ENCODE measurements at places on chromosomes 6 and 20.

GRCh38 chr6:160330619-160331018 is 17.6 kb upstream of the SLC22A3 start:
- DNase-seq: no peak

DNA sequence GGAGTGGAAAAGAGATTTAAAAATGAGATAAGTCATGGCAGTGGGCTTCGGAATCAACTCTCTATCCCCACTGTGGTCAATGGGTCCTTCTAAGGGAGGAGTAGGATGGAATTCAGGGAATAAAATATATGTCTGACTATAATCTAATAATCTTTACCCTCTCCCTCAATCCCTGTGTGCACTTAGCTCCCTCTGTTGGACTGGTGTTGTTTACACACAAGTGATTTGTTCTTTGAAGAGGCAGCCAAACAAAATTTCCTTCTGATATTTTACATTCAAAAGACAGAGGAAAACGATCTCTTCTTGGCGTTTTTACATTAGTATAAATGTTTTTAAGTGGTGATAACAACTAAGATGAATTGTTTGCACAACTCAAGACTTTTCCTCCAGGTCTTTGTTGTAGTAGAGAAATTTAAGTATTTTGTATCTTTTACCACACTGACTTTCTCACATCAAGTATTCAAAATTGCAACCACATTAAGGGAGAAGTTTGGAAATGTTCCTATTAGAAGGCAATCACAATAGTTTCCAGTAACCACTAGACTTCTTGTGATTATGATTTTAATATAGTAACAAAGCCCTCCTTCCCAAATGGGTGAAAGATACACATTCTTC is 317.8 kb downstream of the CENPW start:
- no peak for DNase-seq

- no peak for DNase-seq
Observed at GRCh38 chr6:82567621-82568020, 204.0 kb downstream of the TPBG start.

- DNase-seq: peak; percentile 79
Observed at GRCh38 chr6:77368660-77369313, 94.5 kb downstream of the HTR1B start.

GRCh38 chr6:105994118-105994590 is 92.0 kb upstream of the PRDM1 start:
- no peak for DNase-seq

DNA sequence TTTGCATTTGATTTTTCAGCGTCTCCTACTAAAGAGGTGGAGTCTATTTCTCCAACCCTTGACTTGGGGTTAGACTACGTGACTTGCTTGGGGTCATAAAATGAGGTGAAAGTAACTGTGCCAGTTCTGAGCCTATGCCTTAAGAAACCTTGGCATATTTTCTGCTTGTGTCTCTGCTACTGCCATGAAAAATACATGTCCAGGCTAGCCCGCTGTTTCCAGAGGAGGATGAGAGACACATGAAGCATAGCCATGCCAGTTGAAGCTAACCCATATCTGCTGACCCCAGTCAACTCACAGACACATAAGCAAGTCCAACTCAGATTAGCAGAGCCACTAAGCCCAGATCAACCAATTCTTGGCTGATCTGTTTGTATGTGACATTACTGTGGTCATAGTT is 38.7 kb downstream of the SCP2D1 start:
- no peak for DNase-seq

GRCh38 chr20:60446267-60447111 is 488.3 kb downstream of the CDH26 start:
- DNase-seq: no peak

DNA sequence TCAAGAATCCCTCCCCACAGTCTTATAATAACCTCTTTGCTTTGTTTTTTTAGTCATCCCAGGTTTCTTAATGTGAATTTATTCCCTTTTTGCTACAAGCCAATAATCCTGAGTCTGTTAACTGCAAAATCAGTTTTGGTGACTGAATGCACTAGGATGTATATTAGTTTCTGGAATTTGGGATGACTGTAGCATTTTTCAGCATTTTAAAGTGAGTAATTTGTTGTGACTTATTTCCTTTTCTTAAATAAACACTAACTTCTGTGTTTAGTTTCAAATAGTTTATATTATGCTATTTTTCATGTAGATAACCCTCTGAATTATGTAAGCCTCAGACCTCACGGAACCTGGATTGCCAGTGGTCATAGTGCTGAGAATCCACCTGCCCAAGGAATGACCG is 5.5 kb downstream of the CST1 start:
- no peak for DNase-seq

GRCh38 chr20:53334861-53335260 is 258.8 kb downstream of the ZNF217 start:
- DNase-seq: no peak

Measured in posterior vena cava (tissue), 2 donors.